Activated T-helper 1 cell treated with anti-CD3 and anti-CD28 coated beads, Interleukin-12 subunit alpha, Interleukin-12 subunit beta, Interleukin-2, Interleukin-4 antibody, amounts not matched to agents 30 ng/mL and 10 ng/mL and 1 ng/mL, durations not matched to agents 14 hours and 24 hours and 36 hours (primary cell): ENCODE measurements at places on chromosomes 12 and 14.
A peak's percentile ranks its signal among the peaks of the same experiment; 100 is the strongest.

DNA sequence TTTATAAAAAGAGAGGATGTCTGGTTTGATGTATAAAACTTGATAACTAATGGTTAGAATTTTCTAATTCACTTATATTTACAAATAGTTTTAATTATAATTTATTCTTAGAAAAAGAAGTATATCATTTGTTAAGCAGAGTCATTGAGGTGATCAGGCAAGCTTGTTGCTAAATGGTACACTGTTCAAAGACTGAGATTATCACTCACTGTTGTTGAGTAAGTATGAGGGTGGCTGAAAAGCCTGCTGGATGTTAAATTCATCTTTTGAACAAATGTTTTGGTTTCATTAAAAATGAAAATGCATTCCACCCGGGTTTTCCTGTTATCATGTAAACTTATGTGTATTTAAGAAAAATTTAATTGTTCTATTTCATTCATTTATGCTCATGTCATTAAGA is 451.8 kb downstream of the ADAMTS20 start:
- no peaks in the 10 kb centered on the region for H3K4me1 ChIP-seq
- no peak for DNase-seq
- H3K27me3 ChIP-seq, result no peaks in the 10 kb centered on the region
- no peak overlapping the region for H3K27ac ChIP-seq
- H3K4me3 ChIP-seq, result no peak overlapping the region

DNA sequence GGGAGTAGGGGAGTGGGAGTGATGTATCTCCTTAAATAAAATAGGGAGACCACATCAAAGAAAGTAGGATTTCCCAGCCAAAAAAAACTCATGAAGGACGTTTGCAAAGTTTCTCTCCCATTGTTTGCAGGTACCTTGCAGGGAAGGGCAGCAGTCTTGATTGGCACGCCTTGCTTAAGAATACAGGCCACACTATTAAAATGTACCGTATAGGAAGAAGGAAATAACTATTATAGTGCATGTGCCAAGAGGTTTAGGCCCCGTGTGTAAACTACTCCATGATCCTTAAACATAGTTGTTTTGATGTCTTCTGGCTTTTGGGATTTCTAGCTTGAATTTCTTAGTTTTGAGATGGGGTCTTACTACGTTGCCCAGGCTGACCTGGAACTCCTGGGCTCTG is 42.5 kb downstream of the PRORP start:
- no peak overlapping the region for H3K27ac ChIP-seq
- no peak overlapping the region for H3K4me3 ChIP-seq
- H3K4me1 ChIP-seq, result peaks cover 41% of the 10 kb centered on the region
- no peaks in the 10 kb centered on the region for H3K27me3 ChIP-seq

DNA sequence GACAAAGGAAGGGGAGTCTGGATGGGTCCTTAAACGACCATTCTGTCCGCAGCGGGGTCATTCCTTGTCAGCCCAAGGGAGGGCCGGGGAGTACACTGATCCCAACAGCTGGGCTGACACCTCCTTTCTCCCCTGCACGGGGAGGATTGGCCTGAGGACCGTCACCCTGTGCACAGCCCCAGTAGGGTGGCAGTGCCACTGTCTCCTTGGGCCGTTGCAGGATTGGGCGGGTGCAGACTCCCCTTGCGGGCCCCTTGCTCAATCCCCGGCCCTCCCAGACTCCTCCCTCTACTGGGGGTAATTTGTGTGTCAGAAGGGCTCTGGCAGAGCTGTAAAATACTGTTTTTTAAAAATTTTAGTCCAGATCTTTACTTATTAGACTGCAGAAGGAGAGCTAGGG is 12.6 kb upstream of the AMN start:
- no peaks in the 10 kb centered on the region for H3K27me3 ChIP-seq
- no peak for DNase-seq
- no peaks in the 10 kb centered on the region for H3K4me1 ChIP-seq

GRCh38 chr12:54215989-54216796 is 27.4 kb upstream of the SMUG1 start:
- H3K4me1 ChIP-seq, result peaks cover 19% of the 10 kb centered on the region
- peaks cover 10% of the 10 kb centered on the region for H3K27me3 ChIP-seq
- peak overlapping the region; percentile 72 for H3K27ac ChIP-seq
- DNase-seq, result peak; percentile 26
- H3K36me3 ChIP-seq, result no peaks in the 10 kb centered on the region

DNA sequence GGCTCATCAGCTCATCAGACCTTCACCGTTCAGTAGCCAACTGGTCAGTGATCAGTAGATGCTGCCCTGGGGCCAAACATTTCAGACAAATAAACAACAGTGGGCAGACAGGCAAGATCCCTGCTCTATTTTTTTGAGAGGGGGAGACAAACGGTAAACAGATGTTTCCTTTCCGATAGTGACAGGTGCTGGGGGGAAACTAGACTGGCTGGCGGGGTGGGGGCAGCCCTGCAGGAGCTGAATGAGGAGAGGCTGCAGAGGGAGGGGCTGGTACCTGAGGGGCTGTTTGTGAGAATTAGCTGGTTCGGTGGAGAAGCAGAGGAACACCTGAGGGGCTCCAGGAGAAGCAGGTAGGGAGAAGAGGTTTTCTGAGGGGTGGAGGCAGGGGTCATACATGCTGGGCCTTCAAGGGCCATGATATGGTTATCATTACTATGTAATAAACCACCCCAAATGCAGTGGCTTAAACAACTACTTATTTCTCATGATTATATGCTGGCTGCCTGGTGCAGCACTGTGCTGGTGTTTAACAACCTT is 8.2 kb upstream of the GOLGA3 start:
- no peaks in the 10 kb centered on the region for H3K27me3 ChIP-seq
- peak overlapping the region; percentile 73 for H3K27ac ChIP-seq
- H3K4me3 ChIP-seq, result peak overlapping the region; percentile 69
- DNase-seq, result no peak
- H3K36me3 ChIP-seq, result peaks cover 43% of the 10 kb centered on the region
- H3K4me1 ChIP-seq, result peaks cover 35% of the 10 kb centered on the region

DNA sequence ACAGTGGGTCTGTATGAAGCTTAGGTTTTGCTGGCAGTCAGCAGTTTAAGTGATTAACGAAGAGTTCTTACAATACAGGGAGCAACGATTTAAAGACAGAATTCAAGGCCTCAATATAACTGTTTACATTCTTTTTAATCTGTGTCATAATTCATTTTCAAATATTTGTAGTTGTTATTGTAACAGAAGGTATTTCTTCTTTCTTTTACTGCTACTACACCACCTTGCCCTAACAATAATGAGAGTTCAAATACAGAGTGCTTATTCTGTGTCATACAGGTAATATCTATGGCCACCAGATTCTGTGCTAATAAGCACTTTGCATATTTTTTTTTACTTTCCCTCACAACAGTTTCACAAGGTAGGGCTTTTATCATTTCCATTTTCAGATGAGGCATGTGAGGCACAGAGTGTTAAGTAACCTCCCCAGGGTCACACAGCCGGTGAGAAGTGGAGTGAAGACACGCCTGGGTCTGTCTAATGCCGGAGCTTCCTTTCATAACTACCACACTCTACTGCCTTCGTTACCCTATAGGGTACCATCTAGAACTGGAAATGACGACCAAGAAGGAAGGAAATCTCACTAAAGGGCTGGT is 81.9 kb downstream of the PELI2 start:
- H3K36me3 ChIP-seq, result no peaks in the 10 kb centered on the region
- H3K27ac ChIP-seq, result no peak overlapping the region
- H3K4me1 ChIP-seq, result peaks cover 20% of the 10 kb centered on the region
- H3K27me3 ChIP-seq, result no peaks in the 10 kb centered on the region

GRCh38 chr12:128994856-128995255 is 141.6 kb downstream of the GLT1D1 start:
- H3K36me3 ChIP-seq, result no peaks in the 10 kb centered on the region
- H3K27ac ChIP-seq, result no peak overlapping the region
- H3K4me3 ChIP-seq, result no peak overlapping the region
- DNase-seq, result no peak

DNA sequence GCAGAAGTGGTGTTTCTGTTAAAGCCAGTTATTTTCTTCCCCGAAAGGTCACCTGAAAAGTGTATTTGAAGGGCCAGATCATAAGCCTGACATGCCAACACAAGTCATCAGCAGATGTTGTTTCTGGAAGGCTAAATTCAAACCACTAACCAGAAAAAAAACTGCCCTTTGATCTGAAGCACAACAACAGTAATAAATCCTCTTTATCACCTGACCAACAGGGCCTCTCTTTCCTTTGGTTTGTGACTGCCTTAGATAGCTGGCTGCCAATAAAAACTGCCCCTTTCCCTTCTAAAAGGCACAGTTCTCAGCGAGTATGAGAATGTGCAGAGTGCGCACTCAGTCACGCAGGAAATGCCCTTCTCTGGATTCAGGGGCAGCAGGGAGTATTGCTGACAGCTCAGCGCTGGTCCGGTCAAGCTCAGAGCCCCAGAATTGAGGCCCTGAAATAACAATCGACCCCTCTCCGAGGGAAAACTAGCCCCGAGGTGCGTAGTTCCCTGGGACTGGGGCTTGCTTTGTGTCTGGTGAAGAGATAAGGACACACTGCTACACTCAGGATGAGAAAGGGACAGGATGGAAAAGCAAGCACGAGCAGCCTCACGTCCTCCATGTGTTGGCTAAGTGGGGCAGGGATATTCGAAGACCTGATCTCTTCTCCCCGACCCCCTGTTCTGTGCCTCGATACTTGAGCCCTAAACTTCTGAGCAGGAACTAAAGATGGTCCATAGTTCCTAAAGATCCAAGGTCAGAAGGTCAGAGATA is 184.2 kb upstream of the GZMB start:
- no peak overlapping the region for H3K4me3 ChIP-seq
- H3K27me3 ChIP-seq, result no peaks in the 10 kb centered on the region
- H3K27ac ChIP-seq, result no peak overlapping the region
- H3K36me3 ChIP-seq, result no peaks in the 10 kb centered on the region
- H3K4me1 ChIP-seq, result no peaks in the 10 kb centered on the region

GRCh38 chr14:93905623-93906022 is 21.5 kb upstream of the FAM181A start:
- no peak for DNase-seq
- peaks cover 20% of the 10 kb centered on the region for H3K27me3 ChIP-seq
- H3K27ac ChIP-seq, result no peak overlapping the region
- H3K36me3 ChIP-seq, result no peaks in the 10 kb centered on the region
- H3K4me1 ChIP-seq, result no peaks in the 10 kb centered on the region
- no peak overlapping the region for H3K4me3 ChIP-seq

DNA sequence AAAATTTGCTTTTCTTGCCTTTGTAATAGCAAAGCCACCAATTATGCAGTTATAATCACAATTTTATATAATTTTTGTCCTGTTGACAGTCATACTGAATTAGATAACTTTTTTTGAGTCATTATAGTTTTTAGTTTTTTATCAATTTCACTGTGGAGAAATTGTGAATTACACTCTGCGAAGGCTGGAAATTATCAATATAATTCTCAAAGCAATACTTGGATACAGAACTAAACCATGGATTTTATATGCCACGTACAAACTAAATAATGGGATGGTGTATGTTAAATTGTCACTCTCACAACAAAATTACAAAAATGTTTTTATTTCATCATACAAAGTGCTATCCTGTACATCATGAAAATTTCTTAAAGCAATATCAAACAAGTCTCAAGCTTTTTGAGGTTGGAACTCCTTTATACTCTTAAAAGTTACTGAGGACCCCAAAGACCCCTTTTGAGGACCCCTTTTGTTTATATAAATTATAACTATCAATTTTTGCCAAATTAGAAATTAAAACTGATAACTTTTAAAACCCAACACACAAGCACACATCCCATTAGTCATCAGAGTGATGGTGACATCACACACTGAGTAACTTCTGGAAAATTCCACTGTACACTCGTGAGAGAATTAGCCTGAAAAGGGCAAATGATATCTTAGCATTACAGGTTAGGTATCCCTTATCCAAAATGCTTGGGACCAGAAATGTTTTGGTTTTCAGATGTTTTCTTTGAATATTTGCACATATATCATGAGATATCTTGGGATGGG is 19.8 kb upstream of the AQP2 start:
- no peaks in the 10 kb centered on the region for H3K36me3 ChIP-seq
- H3K4me1 ChIP-seq, result no peaks in the 10 kb centered on the region
- H3K27me3 ChIP-seq, result no peaks in the 10 kb centered on the region
- DNase-seq, result no peak

DNA sequence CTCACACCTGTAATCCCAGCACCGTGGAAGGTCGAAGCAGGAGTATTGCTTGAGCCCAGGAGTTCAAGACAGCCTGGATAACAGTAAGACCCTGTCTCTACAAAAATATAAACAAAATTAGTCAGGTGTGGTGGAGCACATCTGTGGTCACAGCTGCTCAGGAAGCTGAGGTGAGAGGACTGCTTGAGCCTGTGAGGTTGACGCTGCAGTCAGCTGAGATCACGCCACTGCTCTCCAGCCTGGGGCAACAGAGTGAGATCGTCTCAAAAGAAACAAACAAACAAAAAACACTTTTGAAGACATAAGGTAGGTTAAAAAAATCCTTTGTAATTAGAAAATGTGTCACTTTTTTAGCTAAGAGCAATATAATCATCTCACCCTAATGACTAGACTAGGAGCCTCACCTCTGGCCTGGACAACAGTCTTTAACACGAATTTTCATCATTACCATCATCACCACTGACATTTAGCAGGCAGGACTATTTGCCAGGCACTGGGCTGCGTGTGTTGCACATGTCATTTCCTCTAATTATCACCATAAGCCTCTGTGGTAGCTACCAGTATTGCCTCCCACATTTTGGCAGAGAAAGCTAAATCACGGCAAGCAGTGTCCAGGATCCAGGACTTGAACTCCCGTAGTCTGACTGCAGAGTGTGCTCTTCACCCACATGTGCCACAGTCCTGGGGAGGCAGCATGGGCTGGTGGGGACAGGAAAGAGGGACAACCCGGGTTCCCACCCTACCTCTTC is 4.6 kb upstream of the SYCP3 start:
- H3K4me3 ChIP-seq, result no peak overlapping the region
- no peaks in the 10 kb centered on the region for H3K4me1 ChIP-seq
- no peaks in the 10 kb centered on the region for H3K27me3 ChIP-seq
- peaks cover 22% of the 10 kb centered on the region for H3K36me3 ChIP-seq

DNA sequence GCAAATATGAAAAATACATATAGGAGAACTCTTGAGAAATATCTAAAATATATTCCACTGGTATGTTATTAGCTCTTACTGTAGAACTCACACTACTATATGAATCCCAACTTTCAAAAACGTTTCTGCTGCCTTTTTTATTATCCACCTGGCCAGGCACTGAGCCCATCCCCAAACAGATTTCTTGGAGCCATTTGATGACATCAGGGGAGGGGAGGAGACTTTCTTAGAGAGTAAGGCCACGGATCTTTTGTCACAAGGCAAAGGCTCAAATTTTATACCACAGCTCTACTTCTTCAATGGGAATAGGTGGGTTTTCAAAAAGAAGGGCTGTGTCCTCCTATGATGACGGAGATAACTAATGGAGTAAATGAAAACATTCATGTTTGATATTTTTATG is 83.0 kb downstream of the SLC25A21 start:
- H3K27ac ChIP-seq, result no peak overlapping the region
- H3K36me3 ChIP-seq, result no peaks in the 10 kb centered on the region
- no peaks in the 10 kb centered on the region for H3K27me3 ChIP-seq
- DNase-seq, result no peak
- H3K4me1 ChIP-seq, result no peaks in the 10 kb centered on the region
- H3K4me3 ChIP-seq, result no peak overlapping the region

DNA sequence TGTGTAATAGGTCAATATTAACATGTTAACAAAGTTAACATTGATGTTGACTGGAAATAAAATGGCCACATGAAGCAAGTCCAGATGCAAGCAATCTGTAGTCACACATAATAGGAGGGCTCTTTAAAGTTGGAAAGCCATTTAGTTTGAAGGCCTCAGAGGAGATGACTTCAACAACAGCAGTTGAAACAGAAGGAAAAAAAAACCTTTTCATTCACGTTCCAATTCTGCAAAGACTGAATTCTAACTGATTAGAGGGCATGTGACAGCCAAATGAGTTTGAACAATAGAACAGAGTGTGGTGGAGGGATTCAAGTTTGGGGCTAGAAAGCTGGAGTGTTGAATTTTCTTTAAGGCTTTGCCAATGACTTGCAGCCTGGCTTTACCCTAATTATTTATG is 41.5 kb upstream of the DAAM1 start:
- no peaks in the 10 kb centered on the region for H3K4me1 ChIP-seq
- H3K27me3 ChIP-seq, result peaks cover 11% of the 10 kb centered on the region
- no peak for DNase-seq
- H3K4me3 ChIP-seq, result no peak overlapping the region
